NCI-H1694 (cell line): ENCODE measurements at places on chromosomes 5 and 9.

GRCh38 chr5:136853971-136854370, 488.6 kb upstream of the TRPC7 start:
- no peak for DNase-seq

- DNase-seq = no peak
Observed at GRCh38 chr5:177538876-177539275, 15.5 kb downstream of the FAM193B start.

DNA sequence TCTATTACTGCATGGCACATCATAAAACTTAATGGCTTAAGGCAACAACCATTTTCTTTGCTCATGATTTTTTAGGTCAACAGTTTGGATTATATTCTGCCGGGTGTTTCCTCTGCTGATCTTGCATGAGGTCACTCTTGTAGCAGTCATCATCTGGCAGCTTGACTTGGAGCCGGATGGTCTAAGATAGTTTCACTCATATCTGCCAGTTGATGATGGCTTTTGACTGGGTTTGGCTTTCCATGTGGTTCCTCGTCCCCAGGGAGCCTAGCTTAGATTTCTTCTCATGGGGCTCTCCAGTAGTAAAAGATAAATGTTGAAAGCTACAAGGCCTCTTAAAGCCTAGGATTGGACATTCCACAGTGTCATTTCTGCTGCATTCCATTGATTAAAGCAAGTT, 27.4 kb downstream of the LNPEP start:
- no peak for DNase-seq

GRCh38 chr9:133280392-133280791, 5.4 kb upstream of the ABO start:
- no peak for DNase-seq

DNA sequence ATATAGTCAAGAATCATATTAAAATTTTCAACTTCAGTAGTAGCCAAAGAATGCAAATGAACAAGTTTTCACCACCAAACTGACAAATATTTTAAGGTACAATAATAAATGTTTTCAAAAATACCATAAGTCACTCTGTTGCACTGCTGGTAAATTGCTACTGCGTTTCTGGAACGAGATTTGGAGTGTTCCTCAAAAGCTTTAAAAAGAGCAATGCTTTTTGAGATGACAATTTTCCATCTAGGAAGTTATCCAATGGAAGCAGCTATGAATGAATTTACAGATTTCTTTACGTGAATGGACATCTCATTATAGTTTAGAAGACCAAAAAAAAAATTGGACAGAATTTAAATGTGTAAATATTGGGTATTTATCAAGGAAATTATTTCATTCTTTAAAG, 173.2 kb upstream of the OR13F1 start:
- no peak for DNase-seq

DNA sequence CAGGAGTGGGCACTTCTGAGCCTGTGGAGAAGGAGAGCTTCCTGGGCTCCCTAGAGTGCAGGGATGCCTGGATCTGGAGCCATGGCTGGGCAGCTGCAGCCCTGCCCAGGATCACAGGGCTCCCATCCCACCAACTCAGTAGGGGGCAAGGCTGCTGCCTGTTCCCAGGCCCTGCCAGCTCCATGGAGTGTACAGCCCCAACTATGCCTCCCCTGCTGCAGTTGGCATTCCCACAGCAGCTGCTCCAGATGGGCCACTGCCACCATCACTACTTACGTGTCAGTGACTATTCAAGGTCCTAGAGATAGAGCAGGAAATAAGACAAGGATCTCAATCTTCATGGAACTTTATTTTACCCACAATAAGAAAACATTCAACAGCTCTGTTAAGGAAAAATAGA, 107.1 kb upstream of the TNPO1 start:
- no peak for DNase-seq

DNA sequence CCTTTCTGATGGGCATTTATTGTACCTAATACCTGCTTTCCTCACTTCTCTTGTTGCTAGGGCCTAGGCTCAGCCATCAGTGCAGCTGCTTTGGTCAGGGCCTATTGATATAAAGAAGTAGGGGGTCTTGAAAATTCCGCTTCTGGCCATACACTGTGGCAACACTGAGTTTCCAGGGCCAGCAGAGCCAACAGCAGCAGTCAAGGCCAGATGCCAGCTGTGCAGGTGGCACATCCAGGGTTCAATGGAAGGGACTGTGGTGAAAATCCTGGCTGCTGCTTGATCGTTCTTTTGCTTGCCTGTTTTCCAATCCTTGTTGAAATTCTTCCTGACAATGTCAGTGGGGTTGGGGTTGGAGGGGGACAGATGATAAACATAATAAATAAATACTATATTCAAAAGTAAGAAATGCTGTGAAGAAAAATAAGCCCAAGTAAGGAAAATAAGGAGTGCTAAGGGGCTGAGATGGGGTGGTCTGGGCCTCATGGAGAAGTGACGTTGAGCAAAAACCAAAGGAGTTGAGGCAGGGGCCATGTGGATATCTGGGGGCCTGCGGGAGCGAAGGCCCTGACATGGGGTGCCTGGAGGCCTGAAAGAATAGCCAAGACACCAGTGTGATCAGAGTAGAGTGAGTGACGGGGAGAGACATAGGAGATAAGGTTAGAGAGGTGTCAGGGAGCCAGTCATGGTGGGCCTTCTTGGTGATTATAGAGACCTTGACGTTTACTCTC, 91.0 kb upstream of the ALDH1B1 start:
- DNase-seq = no peak

DNA sequence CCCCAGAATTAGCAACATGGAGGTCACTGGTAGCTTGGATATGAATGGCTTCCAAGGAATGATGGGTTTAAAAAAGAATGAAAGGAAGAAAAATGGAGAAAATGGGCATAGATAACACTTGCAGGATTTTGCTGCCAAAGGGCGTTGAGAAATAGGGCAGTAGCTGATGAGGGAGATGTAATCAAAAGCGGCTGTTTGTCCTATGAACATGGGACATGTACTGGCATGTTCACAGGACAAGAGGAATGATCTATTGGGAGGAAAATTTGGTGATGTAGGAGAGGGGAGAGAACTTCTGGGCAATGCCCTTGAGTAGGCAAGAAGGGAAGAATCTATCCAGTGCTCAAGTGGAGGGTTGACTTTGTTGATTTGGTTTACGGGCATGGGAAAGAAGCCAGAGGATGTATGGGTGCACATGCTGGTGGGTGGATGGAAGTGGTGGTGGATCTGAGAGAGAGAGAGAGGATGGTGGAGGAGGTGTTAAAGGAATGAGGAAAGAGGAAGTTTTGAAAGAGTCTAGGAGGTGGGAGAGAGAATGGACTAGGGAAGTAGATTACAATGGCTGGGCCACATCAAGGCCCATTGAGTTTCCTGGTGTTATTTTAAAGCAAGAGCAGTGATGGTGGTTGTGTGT, 115.1 kb upstream of the MVB12B start:
- DNase-seq = no peak

DNA sequence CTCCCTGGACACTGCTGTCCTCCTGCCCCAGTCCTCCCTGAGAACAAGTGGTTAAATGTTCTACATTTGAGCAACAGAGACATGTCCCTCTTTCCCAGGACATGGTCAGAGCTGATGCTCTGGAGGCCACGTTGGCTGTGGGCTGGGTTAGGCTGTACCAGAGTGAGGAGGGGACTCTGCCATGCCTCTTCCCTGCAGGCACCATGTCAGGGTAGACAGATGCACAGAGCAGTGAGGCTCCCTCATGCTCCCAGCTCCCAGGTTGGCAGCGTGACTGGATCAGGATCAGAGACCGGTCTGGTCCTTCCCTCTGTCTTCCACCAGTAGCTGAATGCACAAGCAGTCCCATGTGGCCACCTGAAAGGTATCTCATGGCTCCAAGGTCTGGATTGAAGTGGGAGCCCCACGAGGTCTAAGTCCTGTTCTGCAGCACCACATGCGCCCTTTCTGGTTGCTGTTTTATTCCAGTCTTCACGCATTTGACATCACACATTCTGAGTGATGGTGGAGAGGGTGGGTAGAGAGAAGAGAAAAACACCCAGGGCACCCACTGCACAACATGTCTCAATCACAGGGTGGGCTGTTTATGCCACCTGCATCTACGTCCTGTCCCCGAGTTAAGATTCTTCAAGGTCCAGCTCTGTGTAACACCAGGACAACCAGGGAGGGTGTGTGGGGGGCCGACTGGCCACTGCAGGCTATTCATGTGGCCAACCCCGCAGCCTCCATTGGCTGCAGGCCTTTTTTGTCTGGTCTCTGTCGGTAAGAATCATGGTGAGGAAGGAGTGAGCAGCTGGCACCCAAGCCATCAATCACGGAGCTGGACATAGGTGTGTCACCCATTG, 204.9 kb downstream of the FANCC start:
- no peak for DNase-seq
